ENCODE measurements at places on chromosomes 6 and 20.

- no peak for DNase-seq
These were observed 2.9 kb upstream of the LY6G6D start for GRCh38 chr6:31712296-31712695.

DNA sequence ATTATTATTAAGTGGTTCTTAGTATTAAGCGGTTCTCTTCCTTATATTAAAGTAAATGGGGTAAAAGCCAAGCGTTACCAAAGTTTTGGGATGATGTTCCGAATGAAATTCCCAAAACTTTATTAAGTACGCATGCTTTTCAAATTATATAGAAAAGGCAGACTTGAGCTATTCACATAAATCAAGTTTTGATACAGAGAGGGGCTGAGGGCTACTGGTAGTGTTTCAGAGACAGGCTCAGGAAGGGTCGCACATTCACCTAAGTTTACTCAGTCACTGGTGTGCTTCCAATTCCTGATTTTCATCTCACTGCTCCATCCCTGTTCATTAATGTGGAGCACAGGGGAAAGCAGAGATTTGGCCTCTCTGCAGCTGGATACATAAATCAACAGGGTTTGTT is 652.2 kb downstream of the QKI start:
- no peak for DNase-seq

DNA sequence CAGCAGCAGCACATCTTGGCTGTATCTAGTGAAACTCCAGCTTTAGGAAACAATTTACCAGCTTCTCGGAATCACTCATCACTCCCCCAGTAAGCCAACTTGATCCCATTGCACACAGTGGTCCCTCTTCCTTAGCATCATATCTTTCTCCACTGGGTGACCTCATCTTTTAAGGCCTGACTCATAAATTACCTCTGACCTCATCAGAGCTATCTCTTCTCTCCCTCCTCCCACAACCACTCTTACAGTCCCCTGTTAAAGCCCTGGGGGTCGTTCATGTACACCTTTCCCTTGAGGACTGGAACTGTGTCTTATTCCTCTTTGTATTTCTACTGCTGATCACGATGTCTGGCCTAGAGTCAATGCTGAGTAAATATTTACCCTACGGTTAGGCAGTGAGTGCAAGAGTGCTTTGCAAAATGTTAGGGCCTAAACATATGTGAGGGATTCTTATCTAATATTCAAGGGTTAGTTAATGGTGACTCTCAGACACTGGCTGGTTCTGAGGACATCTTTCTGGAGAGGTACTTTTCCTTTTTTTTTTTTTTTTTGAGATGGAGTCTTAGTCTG is 187.2 kb downstream of the LRFN2 start:
- DNase-seq = no peak

- no peak for DNase-seq
These were observed 60.1 kb downstream of the SEL1L2 start for GRCh38 chr20:13930281-13930680.

DNA sequence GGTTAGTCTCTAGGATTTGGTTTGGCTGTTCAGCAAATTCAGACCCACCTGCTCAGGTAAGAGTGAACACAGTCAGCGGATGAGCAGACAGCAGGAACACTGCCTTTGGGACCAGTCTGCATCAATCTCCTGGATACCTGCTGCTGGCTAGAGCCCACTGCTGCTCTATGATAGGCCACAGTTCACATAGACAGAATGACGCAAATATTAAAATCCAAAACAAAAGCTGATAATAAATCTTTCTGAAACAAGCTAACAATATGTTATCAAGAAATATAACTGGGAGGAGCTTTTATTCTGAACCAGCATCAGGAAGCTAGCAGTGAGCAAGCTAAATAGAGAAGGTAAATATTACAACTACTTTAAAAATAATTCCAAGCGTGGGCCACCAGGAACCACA is at the start of gene TAAR1:
Gene TAAR1 (minus strand): TSS at position 101 of the 400 bp plus-strand sequence. CDS start 13,179 bp downstream, outside the sequence.
- DNase-seq = no peak

- no peak for DNase-seq
These were observed 33.8 kb downstream of the PANK2 start for GRCh38 chr20:3922983-3923339.

- DNase-seq = no peak
These were observed 59.8 kb upstream of the MANEA start for GRCh38 chr6:95517568-95517967.

- DNase-seq = no peak
These were observed 97.2 kb downstream of the SSR1 start for GRCh38 chr6:7215798-7216231.

GRCh38 chr6:2375443-2375842 is 130.0 kb upstream of the GMDS start:
- DNase-seq = no peak

- DNase-seq = no peak
These were observed 84.3 kb upstream of the TAB2 start for GRCh38 chr6:149233056-149233715.

DNA sequence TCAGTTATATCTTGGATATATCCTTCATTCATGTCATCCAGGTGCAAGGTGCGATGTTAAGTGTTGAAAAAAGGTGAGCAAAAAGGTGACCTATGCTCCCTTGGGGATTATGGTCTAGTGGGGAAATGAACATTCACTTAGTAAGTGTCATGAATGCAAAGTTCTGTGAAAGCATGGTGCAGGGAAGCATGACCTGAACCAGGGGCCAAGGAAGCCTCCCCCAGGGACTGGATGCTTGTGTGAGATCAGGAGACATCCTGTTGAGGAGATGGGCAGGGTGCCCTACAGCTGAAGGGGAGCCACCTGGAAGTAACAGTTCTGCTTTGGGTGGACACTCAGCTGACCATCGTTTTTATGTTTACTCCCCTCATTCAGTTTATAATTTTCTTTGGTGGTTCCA is 179.5 kb downstream of the SYNDIG1 start:
- no peak for DNase-seq

GRCh38 chr6:35360349-35361138 is 18.2 kb downstream of the PPARD start:
- no peak for DNase-seq

GRCh38 chr6:132830334-132830751 is 16.0 kb downstream of the RPS12 start:
- DNase-seq = no peak

- DNase-seq = no peak
These were observed 80.7 kb upstream of the CNKSR3 start for GRCh38 chr6:154591234-154591633.

- DNase-seq = no peak
These were observed 70.0 kb downstream of the FAM50B start for GRCh38 chr6:3919130-3919628.

DNA sequence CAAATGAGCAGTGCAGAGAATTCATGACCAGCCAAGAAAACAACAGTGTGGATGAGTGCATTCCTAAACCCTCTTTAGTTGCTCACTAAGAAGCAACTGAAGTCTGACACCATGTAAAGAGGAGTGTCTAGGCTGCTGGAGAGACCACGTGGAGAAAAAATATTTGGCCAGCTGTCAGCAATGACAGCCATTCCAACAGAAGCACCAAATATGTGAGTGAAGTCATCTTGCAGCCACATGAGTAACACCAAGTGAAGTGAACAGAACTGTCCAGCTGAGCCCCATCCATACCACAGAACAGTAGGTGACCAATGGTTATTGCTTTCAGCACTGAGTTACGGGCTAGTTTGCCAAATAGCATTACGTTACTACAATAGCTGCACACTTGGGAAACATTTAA is 89.4 kb downstream of the TBXT start:
- no peak for DNase-seq

GRCh38 chr6:51432481-51432880 is 613.8 kb downstream of the TFAP2B start:
- DNase-seq = no peak

DNA sequence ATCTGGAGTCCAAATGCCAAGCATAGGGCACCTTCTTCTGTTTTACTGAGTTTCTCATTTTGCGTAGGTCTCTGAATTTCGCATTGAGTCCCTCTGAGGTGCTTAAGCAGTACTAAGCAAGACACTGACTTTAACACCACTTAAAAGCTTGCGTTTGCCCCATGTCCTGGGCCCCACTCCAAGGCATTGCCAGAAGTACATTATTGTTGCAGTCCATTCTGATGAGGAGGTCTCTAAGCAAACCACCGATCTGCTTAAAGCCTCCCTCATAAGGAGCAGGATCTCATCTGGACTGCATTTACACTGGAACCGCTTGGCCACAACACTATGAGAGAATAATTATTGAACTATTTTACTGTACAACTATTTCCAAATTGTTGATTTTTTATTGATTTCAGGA is 16.3 kb downstream of the BMP2 start:
- no peak for DNase-seq

DNA sequence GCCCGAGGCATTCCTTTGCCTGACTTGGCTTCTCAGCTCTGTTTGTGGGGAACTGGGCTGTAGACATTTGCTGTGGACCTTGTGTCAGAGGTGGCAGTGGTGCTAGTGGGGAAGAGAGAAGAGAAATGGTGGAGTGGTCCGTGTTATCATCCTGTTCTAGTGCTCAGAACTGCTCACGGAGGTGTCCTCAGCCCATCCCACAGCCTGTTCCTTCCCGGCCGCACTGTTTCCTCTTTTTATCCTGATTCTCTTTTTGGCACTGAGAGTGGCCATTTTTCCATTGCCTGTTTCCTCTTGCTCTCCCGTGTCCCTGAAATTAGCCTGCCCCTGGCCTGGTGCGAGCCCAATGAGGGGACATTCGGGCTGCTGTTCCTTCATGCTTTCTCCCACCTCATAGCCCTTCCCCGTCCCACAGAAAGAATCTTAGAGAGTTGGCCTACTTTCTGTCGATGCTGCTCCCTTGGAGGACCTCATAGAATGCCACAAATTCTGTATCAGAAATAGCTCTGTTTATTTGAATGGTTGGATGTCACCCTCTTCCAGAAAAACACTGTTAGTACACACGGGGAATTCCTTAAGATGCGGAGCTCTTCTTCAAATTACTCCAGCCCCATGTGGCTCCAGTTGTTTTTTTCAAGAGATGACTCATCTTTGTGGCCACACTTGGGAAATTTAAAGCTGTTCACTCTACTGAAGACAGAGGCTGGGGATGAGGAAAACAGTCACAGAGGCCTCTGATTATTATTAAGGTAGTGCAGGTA is 26.1 kb downstream of the FARS2 start:
- no peak for DNase-seq

DNA sequence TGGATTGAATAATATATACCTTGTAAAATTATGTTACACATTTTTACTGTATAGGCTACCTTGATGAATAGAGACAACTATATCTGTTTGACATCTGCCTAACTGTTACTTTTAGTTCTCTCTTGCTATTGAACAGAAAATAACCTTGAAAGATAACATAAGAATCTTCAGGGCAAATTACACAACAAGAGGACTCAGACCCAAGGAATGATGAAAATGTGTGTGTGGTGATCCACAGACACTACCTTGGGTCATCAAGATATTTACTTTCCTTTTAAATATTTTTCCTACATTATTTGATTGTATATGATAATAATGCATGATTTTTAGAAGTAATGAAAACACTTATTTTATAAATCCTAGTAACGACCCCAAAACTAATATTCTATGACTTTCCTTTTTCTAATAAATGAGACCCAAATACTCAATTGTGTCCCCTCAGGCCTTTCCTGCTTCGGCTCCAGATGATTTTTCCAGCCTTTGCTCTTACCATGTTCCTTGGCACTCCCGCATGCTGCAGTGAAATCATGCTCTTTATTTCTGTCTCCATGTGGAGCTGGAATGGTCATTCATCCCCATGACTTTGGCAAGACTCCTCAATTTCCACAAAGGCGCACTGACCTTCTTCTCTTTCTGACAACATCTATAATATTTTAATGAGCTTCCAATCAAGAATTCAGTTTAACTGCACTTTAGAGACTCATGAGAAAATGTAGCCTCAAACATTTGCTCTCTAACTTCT is 187.6 kb downstream of the EPM2A start:
- DNase-seq = no peak

GRCh38 chr20:51380401-51381385 is 161.8 kb downstream of the NFATC2 start:
- no peak for DNase-seq

- no peak for DNase-seq
These were observed 196.9 kb downstream of the NFATC2 start for GRCh38 chr20:51345601-51346101.

DNA sequence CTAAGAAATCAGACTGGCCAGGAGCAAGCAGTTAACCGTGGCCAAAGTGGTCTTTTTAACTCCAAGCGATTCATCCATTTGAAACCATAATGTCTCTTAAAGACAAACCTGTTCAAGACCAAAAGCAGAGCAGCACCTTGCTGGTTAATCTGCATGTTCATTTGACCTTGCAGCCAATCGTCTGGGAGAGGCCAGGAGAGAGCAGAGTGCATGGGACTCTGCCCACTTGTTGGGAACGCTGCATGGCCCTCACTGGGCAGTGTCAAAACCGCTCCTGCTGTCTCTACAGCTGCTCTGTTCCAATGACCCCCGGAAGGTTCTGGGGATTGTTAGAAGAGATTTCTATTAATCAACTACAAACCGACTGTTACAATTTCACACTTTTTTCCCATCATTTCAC is 79.6 kb downstream of the OLIG3 start:
- DNase-seq = no peak

GRCh38 chr20:63007646-63008488 is 1.1 kb upstream of the BHLHE23 start:
- no peak for DNase-seq

GRCh38 chr6:49772285-49772684 is 14.8 kb downstream of the PGK2 start:
- DNase-seq = no peak

DNA sequence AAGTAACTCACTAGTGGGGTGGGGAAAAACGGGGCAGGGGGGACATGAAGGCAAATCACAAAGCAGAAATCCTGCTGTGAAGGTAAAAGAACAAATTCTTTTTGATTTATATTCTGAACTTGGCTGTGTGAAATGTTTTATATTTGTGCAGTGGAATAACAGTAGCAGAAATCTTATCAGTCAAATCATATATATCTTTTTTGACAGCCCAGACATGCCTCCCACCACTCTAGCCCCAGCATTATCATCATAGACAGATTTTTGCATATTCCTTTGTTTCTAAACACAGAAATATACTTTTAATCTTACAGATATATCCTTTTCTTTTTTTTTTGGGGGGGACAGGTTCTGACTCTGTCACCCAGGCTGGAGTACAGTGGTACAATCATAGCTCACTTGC is 97.4 kb downstream of the PREP start:
- no peak for DNase-seq

GRCh38 chr6:24924580-24925356 is 11.0 kb downstream of the RIPOR2 start:
- DNase-seq = no peak

DNA sequence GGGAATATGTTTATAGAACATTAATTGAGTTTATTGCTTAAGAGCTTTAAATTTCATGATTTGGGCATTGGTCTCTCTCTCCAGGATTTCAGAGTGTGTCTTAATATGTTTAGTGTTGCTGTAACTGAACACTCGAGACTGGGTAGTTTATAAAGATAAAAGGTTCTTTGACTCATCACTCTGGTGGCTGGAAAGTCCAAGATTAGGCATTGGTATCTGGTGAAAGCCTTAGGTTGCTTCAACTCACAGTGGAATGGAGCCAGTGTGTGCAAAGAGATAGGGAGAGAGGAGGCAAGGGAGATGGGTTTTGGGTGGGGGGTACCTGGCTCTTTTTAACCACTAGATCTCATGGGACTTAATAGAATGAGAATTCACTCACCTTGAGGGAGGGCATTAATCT is 35.6 kb upstream of the DTNBP1 start:
- no peak for DNase-seq

Measured in stimulated activated CD4-positive, alpha-beta T cell treated with anti-CD3 and anti-CD28 coated beads, Interleukin-12 subunit alpha, Interleukin-12 subunit beta, amount 100 ng/mL, for 24 hours (primary cell).